CD4-positive, alpha-beta T cell treated with Interleukin-1 beta for 1 hour (primary cell): ENCODE measurements at places on chromosomes 4 and X.

DNA sequence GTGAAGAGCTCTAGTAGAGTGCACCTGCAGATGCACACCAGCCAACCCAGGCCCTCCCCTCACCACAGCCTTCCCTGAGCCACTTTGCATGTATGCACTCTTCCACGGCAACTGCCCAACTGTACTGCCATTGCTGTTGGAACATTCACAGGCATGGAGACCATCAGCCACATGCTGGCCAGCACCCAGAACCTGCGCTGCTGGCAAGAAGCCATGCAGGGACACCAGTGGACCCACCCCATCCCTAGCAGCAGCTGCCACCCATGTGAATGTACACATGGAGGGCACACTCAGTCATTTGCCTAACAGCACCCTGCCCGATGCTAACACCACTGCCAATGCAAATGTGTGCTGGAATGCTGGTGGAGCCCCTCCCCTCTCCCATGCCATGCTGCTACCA lies 35.6 kb downstream of the FAM47B start:
- DNase-seq: no peak

DNA sequence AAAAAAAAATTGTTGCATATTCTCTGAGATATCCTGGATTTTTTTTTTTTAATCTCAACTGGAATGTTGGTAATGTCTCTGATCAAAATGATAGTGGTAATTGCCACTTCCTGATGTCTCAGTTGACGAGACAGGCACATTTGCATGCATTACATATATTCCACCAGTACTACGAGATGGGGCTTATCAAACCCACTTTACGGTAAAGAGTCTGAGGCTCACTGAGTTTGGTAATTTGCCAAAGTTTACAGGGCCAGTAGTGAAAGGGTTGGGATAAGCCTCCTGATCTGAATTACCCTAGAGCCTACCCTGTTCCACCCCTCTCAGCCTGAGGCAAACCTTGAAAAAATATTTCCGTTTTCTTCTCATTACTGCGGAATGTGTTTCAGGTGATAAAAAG lies 5.3 kb downstream of the MAGEB2 start:
- no peak for DNase-seq

DNA sequence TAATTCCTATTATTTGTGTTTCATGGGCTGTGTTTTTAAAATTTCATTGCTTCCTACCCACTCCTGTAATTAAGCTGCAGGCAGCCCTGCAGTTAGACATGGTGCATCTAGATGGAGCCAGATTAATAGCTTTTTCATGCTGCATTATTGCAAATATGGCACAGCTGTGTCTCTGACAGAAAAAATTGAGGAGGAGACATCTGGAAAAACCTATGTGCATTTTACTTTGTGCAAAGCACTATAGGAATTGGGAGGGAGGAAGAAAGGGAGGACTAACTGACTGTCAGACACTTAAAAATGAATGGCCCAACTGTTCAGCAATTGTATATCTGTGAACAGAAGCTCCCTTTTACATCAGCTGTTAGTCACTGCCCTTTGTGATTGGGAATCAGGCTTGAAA lies 8.1 kb upstream of the RPGR start:
- DNase-seq: no peak

- no peak for DNase-seq
These were observed 4.9 kb downstream of the ACSL4 start for GRCh38 chrX:109728173-109728535.

DNA sequence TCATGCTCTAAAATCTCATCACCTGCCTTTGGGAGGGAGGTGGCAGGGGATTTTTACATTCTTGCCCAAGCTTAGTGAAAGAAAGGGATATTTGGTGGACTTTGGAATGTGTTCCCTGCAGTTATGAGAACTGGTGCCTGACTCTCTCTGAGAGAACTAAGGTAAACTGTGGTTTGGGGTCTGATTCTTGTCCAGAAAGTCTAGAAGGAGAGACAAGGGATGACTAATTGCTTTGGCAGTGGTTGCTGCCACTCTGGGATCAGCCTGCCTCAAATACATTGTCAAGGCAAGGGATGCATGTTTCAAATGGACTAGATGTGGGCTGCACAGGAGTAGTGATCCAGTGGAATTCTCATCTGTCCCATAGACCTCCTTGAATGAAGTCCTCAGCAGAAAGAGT lies 115.2 kb downstream of the DDIT4L start:
- no peak for DNase-seq

DNA sequence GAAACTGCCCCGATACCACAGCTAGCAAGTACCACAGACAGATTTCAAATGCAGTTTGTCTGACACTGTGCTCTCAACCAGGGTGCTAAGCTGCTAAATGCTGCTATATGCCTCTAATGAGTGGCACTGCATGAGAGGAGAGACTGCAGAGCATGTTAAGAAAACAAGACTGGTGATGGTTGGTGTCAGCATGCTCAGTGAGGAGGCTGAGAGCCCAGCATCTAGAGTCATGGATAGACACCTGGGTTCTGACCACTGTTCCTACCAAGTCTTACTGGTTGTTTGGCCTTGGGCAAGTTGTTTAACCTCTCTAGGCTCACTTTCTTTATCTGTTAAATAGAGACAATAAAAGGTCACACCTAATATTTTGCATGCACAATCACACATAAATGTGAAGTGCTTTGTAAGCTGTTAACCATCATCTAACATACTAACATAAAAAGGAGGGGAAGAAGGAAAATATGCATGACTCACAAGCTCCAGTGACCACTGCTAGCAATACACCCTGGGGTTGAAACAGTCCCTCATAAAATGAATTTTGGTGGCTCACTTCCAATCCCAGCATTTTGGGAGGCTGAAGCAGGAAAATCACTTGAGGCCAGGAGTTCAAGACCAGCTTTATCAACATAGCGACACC lies 20.7 kb downstream of the HHIP start:
- no peak for DNase-seq

- no peak for DNase-seq
These were observed 50.7 kb downstream of the CLDN34 start for GRCh38 chrX:10017872-10018271.

- DNase-seq: no peak
These were observed 636.6 kb downstream of the MID1IP1 start for GRCh38 chrX:39437670-39438441.

DNA sequence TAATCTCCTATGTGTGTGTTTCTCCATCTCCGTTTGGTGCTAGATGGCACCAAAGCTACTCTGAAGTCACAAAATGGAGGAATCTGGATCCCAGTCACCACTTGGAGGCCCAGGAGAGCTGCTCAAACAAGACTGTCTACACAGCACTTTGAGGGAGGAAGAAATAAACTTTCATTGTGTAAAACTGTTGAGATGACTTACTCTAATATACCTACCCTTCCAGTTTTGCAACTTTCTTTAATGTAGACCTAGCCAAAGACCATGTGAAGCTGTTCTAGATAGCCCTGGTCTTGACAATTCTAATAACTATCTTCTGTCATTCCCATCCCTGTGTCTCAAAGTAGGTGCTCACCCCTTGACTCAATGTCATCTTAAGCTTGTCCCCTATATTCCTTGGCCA lies 52.8 kb upstream of the TAB3 start:
- DNase-seq: no peak

DNA sequence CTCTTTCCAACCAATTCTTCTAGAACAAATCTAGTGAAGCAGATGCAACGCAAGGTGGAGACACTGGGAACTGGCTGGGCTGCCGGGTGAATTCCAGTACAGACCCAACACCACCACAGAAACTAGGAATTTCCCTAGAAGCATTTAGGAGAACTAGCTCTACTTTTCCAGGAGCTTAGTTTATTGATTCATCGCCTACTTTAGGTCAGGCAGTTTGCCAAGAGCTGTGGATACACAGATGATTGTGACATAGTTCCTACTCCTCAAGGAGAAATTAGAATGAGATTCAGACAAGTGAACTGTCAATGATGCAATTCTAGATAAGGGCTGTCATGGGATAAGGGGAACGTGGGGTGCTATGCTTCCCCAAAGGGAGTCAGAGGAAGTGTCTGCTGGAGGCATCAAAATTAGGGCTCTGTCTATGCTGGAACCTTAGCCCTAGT lies 350.0 kb downstream of the CAMK2D start:
- no peak for DNase-seq

GRCh38 chr4:113740857-113741379 lies 20.6 kb downstream of the CAMK2D start:
- DNase-seq: no peak

DNA sequence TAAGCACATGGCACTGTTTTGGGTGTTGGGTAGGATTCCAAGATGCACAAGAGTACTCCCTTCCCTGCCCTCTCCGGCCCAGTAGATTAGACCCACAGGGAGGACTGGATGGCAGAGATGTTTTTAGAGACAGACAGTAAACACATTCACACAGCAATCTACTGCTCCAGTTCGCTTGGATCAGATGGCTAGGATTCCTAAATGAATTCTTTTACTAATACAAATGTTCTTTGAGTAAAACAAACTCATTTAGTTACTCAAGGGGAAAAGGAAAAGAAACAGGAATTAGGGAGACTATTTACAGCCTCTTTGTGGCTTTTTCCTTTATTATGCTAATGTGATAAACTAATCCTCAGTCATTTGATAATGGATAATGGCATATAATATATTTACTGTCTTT lies 5.9 kb downstream of the SNX25 start:
- DNase-seq: no peak
